Stimulated activated CD8-positive, alpha-beta memory T cell treated with anti-CD3 and anti-CD28 coated beads, Interleukin-15, amount 100 ng/mL, for 48 hours (primary cell): ENCODE measurements at places on chromosomes 5 and 9.
A peak's percentile ranks its signal among the peaks of the same experiment; 100 is the strongest.

- no peak for DNase-seq
These were observed 6.3 kb upstream of the IL5 start for GRCh38 chr5:132549576-132549975.

DNA sequence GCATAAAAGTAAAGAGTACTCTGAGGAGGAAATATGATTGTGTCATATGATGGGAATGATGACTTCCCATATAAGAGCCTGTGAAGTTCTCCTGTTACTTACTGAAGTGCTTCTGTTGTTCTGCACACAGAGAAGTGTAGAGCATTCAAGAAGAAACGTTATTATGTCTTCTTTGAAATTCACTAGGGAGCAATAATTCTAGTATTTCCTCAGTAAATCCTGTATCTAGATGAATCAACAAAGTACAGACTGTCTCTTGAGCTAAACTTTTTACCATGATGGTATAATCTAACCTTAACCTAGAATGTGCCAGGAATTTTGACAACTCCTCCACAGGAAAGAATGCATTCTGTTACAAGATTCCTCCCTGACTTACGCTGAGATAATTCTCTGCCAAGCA lies 18.9 kb upstream of the GHR start:
- no peak for DNase-seq

- no peak for DNase-seq
These were observed 12.1 kb upstream of the P4HA2 start for GRCh38 chr5:132239776-132240175.

GRCh38 chr5:756171-756570 lies 28.4 kb downstream of the ZDHHC11B start:
- no peak for DNase-seq

DNA sequence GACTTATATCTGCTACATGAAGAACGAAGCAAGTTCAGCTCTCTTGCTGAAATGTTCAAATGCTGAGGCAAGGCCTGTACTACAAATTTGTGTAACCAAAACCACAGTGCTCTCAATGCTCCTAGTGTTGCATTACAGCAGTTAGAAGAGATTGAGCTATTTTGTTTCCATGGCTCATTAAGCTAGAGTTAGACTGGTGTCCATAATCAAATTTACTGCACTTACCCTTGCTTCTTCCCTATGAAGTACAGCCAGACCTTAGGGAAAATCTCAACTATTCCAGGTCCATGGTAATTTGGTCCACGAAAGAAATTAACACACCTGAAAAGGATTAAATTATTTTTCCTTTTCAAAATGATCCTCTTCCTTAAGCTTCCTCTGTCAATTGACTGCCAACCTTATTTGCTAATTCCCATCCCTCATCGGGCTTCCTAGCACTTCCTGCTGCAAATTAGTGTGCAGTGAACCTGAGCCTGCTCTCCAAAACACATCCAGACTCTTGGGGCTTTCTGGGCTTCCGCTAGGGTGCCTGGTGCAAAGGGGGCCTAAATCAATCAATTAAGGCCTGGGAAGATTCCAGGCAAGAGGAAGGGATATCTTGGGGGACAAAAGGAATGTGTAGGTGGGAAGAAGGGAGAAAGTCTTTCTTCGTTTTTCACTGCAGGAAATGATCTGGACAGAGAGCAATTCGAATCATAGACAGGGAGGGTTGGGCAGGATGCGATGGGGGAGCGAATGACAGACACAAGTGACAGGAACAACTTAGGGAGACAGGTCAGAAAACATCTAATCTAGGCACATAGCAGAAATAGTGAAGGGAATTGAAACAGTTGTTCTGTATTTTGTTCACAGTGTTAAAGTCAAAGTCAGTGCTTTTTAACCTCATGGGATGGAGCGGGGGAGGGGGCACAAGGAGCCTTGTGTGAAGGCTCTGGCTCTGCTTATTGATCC lies 542.4 kb downstream of the RAB3C start:
- DNase-seq = no peak

DNA sequence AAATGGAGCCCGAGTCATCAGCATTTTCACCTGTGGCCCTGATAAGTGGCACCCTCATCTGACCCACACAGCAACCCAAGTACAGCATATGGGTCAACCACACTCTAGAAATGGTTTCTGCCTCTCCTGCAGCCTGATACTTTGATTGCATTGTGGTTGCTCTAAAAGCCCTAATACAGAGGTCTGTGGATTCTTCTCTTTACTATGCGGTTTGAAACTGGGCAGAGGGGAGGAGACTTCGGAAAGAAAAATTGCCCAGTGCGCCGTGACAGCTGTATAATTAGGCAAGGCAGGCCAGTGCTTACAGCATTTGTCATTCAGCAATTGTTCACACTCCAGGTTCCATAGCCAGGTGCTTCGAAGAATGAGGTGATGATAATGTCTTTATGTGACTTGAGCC lies 361.0 kb downstream of the NFIB start:
- no peak for DNase-seq

DNA sequence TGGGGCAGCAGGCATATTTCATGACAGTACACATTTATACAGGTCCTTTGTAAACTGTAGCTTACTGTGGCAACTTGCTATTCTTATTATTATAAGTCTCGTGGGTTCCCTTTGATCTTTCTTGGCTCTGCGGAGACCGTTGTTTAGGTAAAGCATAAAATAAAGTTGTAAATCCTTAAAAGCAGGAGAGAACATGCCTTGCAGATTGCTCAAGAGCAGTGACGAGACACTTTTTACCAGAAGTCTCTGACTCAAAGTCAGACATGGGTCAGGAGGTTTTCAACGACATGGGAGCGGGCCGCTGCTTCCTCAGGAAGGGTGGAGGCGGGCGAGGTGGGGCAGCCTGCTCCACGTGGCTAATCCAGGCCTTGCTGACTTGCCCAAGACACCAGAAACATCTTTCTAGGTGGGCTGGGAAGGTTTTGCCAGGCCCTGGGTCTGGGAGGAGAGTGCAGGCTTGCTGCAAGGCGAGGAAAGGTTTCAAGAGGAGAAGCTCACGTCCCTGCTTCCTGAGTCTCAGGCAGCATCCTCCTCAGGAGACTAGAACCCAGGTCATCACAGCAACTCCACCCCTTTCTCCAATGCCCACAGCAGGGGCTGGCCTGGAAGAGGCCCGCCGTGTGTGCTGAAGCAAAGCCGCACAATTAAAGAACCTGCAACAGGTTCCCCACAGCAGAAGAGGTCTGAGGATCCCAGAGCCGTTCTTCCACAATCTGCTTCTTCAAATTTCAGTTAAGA lies 6.5 kb downstream of the TBC1D2 start:
- peak; percentile 4 for DNase-seq

DNA sequence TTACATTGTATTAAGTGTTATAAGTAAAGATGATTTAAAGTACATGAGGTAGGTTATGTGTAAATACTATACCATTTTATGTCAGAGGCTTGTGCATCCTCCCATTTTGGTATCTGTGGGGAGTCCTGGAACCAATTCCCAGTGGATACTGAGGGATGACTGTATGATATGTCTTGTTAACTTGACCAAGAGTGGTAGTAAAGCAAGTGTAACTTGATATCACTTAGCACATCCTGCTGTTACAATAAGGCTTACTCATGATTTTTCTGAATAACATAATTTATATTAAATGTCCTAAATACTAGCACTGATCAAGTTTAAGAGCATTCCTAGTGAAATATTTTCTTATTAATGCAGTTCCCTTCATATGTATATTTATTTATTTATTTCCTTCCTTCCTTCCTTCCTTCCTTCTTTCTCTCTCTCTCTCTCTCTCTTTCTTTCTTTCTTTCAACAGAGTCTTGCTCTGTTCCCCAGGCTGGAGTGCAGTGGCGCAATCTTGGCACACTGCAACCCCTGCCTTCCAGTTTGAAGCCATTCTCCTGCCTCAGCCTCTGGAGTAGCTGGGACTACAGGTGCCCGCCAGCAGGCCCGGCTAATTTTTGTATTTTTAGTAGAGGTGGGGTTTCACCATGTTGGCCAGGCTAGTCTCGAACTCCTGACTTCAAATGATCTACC lies 7.5 kb downstream of the NDFIP1 start:
- no peak for DNase-seq

- DNase-seq = no peak
These were observed 134.2 kb upstream of the EDIL3 start for GRCh38 chr5:84518862-84519261.

DNA sequence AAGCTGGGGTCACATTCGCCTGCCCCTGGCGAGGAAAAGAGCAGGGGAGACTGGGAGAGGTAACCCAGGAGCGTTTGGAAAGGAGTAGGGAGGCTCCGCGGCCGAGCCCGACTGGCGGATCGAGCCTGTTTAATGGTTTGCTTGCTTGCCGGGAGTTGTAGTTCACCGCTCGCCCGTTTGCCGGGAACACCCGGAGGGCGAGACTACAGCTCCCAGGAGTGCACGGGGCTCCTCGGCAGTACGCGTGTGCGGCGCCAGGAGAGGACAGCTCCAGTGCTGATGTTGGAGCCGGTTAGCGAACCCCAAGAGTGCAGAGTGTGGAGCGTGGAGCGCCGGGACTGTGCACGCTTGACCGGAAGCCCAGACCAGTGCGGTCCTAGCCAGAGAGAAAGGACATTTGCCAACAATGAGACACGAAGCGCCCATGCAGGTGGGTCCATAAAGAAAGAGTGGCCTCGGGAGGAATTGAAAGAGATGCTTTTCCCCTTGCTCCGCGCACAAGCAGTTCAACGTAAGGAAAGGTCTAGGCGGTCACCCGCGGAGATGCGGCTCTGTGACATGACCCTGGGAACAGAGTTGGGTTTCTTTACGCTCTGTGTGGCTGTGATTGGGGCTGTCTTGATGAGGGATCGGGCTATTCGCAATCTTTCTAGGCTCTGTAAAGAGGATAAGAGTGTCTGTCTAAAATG lies at the start of gene RAB3C:
Gene RAB3C, plus strand, starts transcription at position 273 of the 689 bp plus-strand sequence. Its CDS starts 134 bp downstream, at position 407.
- DNase-seq = peak; percentile 39

DNA sequence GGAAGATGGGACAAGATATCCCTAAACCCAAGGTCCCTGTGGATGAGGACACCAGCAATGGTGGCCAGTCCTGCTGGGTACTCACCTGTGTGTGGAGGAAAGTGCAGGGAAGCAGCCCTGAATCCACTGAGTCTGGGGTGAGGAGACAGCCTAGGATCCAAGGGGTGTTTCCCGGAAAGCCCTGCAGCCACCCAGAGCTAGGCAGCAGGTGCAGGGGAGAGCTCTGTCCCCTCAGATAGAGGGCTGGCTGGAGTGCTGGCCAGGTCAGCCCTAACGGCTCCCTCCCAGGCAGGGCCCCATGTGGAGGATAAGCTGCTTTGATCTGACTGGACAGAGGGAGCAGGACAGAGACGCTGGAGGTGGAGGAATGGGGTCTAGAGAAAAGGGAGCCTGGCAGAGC lies 344.7 kb upstream of the IRX4 start:
- DNase-seq = no peak

DNA sequence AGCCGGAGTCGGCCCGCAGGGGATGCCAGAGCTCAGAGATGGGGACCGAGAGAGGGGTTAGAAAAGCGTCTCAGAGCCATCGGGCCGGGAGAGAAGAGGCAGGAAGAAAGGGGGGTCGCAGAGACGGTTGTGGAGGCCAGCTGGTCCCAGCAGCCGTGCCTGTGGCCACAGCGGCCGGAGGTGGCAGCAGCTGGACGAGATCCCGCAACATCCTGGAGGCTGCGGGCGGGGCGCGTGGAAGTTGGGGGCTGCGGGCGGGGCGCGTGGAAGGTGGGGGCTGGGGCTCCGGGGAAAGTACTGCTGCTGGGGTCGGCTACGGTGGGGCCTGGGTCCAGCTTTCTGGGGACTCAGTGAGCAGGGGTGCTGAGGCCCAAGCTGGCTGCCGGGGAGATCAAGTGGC lies 34.4 kb upstream of the EGFL7 start:
- DNase-seq = no peak

- no peak for DNase-seq
These were observed 30.0 kb upstream of the MAMDC2 start for GRCh38 chr9:70013598-70014196.

DNA sequence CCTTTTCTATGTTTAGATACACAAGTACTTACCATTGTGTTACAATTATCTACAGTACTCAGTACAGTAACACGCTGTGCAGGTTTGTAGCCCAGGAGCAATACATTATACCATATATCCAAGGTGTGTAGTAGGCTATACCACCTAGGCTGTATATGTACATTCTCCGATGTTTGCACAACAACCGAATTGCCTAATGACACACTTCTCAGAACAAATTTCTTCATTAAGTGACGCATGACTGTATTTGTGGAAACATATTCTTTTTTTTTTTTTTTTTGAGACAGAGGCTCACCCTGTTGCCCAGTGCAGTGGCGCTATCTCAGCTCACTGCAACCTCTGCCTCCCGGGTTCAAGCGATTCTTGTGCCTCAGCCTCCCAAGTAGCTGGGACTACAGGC lies 4.0 kb upstream of the RAD23B start:
- DNase-seq = no peak

DNA sequence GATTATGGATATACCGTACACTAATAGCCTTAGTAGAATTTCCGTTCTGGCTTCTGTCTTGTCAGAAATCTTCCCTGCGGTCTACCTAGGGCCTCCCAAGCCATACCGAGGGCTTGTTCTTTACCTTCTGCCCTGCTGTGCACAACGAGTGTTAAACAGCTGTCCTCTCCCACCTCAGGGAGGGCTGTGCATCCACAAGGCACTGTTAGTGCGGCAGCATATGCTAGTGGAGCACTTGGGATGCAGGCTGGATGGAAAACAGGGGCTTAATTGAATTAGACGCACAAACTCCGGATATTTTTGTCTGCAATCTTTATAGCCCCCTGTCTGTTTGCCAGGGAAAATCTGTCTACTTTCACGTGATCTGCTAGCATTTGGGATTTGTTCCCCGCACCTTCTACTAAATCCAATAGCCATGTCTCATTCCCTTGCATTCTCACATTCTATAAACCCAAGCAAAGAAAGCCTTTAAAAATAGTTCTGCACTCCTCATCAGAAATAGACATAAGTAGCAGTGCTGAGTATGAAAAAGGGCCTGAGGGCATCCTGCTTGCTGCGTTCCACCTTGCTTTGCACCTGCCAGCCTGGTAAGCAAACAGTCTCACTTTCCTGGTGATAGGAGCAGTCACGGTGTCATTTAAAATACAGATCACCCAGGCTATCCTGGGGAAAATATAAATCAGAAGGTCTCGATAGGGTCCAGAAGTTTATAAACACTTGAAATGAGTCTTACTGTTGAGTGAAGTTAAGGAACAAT lies 382.6 kb downstream of the RASEF start:
- DNase-seq = no peak

- DNase-seq = peak; percentile 4
These were observed 732 bp downstream of the PBX3 start for GRCh38 chr9:125747765-125748445.

GRCh38 chr5:77719666-77720363 lies 56.3 kb downstream of the TBCA start:
- no peak for DNase-seq

DNA sequence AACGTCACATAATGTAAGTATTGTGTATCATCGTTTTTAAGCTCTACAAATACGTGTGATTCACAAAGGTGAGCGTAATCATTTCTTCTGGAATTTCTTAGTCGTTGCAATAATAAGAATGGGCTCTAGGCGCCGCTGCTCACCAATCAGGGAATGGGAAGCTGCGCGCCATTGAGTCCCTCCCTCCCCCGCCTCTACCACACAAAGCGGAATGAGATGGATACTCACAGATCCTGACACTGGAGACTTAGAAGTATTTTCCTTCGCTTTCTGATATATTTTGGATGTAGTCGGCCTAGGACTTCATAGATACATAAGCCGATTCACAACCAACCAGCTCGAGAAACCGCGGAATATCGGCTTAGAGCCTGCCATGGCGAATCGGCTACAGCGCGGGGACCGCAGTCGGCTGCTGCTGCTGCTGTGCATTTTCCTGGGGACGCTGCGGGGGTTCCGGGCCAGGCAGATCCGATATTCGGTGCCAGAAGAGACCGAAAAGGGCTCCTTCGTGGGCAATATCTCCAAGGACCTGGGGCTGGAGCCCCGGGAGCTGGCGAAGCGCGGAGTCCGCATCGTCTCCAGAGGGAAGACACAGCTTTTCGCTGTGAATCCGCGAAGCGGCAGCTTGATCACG lies at the start of gene PCDHGA11:
Gene PCDHGA11, plus strand, starts transcription at position 197 of the 634 bp plus-strand sequence. Its CDS starts 177 bp downstream, at position 374.
- no peak for DNase-seq

GRCh38 chr9:131703697-131704096 lies 36.2 kb downstream of the RAPGEF1 start:
- no peak for DNase-seq
